NCI-H1930 (cell line): ENCODE measurements at places on chromosomes 7 and 10.

GRCh38 chr7:80468931-80469714, 42.7 kb downstream of the GNAT3 start:
- no peak for DNase-seq

DNA sequence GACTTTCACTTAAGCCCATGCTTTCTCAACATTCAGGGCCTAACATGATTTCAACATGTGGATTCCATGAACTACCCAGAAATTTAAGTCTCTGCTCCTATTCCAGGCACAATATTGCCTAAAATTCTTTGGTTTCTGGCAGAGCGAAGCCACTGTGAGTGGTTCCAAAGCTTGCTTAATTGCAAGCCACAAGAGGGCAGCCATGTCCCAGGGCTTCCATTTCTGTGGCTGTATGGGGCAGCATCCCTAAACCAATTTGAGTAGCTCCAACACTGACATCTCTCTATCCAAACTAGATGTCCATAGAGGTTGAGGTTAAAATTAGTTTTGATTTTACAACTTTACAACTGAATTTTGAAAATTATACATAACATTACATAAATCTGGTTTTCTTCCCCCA, 56.3 kb upstream of the MDFIC start:
- no peak for DNase-seq

GRCh38 chr7:21616796-21617436, 74.1 kb downstream of the DNAH11 start:
- DNase-seq = no peak

- DNase-seq = no peak
These were observed 5.8 kb downstream of the PITX3 start for GRCh38 chr10:102235598-102235920.

DNA sequence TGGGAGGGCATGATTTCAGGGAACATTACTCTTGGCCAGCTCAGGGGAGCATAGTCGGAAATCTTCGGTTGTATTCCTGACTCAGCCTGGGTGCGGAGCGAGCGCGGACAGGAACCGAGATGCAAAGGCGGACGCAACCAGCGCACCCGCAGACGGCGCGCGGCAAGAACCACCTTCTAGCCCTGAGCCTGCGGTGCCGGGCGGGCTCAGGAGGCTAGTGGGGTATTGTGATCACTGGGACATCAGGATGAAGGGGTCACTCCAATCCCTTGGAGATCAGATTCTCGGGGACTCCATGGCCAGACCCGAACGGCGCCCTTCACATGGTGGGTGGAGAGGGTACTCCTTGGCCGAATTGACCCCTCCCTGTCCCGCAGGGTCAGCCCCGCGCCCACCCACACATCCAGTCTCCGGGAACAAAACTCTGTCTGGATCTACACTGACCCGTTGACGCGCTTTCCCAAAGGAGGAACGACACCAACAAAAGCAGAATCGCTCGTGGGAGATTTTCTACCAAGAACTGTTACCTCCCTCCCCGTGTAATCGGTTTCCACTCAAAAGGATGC, 730.5 kb downstream of the ZWINT start:
- no peak for DNase-seq

- no peak for DNase-seq
These were observed 133.6 kb upstream of the NPVF start for GRCh38 chr7:25361863-25362262.

- no peak for DNase-seq
These were observed 225.2 kb upstream of the FZD1 start for GRCh38 chr7:91039033-91039432.

DNA sequence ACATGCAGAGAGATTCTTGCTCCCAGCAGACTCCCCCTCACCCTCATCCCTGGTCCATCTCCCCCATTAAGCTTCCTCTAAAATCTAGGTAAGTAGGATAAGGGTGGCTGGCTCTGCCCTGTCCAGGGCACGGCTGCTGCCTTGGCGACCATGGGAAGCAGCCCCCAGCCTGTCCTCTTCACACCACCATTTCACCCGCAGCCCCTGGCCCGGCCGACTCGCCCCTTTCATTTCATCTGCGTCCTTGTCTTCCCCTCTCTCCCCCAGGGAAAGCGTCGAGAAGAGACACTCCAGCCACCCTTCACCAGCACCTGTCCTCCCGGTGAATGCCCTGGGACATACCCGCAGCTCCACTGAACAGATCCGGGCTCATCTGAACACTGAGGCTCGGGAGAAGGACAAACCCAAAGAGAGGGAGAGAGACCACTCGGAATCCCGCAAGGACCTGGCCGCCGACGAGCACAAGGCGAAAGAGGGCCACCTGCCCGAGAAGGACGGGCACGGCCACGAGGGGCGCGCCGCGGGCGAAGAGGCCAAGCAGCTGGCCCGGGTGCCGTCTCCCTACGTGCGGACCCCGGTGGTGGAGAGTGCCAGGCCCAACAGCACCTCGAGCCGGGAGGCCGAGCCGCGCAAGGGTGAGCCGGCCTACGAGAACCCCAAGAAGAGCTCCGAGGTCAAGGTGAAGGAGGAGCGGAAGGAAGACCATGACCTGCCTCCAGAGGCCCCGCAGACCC, 342.3 kb upstream of the GALNT17 start:
- DNase-seq = no peak

DNA sequence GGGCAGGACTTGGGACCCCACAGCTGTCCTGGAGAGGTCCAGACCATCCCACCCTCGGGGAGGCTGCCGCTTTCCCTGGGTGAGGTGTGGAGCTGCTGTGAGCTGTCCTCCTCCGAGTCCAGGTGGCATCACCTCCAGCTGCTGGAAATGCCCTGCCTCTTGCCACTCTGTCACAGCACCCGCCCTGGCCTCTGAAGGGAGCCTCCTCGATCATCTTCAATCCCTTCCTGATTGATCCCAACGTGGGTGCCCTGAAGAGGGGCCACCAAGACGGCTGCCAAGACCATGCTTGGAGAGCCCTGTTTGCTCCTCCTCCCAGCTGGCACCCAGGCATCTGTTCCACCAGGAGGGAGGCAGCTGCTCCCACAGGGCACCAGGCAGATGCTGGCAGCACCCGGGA, 4.6 kb downstream of the C10orf105 start:
- DNase-seq = no peak

DNA sequence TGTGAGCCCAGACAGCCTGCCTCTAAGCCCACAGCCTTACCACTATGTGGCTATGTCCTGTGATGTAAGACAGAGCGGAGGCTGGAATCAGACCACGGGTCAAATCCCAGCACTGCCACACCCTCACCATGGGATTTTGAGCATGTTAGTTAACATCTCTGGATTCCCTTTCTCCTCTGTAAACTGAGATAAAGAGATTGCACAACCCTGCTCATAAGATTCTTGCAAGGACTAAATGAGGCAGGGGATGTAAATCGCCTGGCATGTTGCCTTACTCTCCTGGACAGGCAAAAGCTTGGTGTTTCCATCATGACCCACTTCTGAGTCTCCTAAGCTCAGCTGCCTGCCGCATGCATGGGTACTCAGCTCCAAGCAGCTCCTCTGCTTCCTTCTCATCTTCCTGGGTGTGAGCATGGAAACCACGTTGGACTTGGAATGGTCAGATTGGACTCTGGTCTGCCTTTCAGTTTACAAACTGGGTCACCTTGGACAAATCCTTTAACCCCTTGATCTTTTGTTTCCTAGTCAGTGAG, 41.3 kb upstream of the MTURN start:
- no peak for DNase-seq

GRCh38 chr7:142629588-142630260, 119.5 kb upstream of the PRSS1 start:
- DNase-seq = no peak

- DNase-seq = no peak
These were observed 8.5 kb downstream of the SAP25 start for GRCh38 chr7:100565133-100565571.

DNA sequence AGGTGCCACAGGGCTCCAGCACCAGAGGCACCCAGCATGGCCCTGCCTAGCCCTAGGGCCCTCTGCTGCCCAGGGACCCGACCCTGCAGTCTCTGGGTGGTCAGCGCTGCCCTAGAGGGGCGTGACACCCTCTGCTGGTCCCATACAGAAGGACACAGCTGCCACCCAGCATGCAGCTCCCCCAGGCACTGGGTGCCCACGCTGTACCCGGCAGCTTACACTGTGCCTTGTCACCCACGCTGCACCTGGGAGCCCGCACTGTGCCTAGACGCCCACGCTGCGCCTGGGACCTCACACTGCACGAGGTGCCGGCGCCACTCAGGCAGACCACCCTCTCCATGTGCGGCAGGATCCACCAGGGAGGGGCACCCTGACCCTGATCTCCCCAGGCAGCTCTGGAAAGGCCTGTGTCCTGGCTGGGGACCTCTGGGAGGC, 55.2 kb downstream of the PWWP2B start:
- no peak for DNase-seq

- DNase-seq = no peak
These were observed 7.0 kb upstream of the HPS1 start for GRCh38 chr10:98453729-98454128.

GRCh38 chr7:118111347-118111746, 72.6 kb upstream of the LSM8 start:
- DNase-seq = no peak

GRCh38 chr10:124745673-124746072, 1.5 kb upstream of the FAM53B start:
- DNase-seq = no peak

GRCh38 chr7:133293384-133294160, 40.7 kb downstream of the EXOC4 start:
- no peak for DNase-seq
